Bronchial epithelial cell (primary cell): ENCODE measurements at places on chromosomes 3 and 15.

DNA sequence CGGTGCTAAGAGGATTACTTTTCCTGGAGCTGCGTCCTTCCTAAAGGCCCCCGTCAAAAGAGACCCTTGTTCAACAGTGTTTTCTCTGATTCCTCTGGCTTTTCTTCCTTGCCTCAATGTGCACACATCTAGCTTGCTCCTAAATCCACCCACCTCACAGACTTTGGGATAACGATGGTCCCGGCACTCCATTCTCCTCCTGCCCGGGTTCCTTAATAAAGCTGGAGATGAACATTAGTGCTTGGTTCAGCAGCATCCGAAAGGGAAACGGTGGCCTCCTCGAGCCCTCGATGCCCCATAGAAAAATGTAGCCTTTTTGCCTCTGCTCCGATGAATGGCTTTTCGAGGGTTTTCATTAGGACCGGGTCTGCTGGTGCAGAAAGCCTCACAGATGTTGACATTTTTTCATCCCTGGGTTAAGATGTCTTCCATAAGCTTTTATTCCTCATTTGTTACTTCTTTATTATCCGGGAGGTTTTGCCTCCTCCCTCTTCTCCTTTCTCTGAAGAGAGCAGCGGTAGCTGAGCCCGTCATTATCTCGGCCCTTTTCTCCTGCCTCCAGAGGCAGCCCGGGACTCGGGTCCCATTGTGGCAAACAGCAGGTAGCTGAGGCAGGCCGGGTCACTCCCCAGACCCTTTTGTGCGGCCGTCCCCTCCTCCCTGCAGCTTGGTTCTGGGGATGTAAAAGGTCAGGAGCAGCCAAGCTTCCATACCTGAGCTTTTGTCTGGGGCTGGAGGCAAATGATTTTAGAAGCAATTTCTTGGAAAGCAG is 64.6 kb downstream of the CPN2 start:
- DNase-seq, result no peak

GRCh38 chr3:164486150-164486549 is 592.1 kb downstream of the SI start:
- DNase-seq, result no peak

GRCh38 chr3:179091113-179091512 is 19.5 kb upstream of the ZMAT3 start:
- DNase-seq, result no peak

GRCh38 chr3:128933213-128933921 is 53.9 kb downstream of the ACAD9 start:
- DNase-seq, result no peak

DNA sequence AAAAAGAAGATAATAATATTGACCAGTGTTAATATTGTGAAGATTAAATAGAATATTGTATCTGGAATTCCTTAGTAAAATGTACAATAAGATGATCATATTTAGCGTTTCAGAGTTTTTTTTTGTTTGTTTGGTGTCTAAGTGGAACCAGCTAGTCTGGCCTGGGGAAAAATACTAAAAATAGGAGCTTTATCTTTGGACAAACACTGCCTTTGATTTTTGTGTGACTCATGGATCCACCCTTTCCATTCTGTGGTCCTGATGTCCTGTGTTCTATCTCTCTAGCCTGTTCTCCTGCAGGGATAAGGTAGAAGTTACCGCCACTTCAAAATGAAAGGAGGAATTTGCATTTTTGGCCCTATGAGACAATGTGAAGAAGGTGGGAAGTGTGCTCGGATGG is 79.7 kb upstream of the CRBN start:
- DNase-seq, result peak; percentile 0

DNA sequence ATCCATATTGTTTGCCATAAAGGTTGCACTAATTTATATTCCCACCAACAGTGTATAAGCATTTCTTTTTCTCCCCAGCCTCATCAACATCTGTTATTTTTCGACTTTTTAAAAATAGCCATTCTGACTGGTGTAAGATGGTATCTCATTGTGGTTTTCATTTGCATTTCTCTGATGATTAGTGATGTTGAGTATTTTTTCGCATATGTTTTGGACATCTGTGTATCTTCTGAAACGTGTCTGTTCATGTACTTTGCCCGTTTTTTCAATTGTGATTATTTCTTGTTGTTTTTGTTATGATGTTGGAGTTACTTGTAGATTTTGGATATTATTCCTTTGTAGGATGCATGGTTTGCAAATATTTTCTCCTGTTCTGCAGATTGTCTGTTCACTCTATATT is 46.5 kb downstream of the TP63 start:
- DNase-seq, result no peak

- peak; percentile 55 for DNase-seq
These were observed 72.5 kb downstream of the OPA1 start for GRCh38 chr3:193665370-193665989.

- peak; percentile 59 for DNase-seq
These were observed 4.6 kb upstream of the EPB42 start for GRCh38 chr15:43225201-43225949.

DNA sequence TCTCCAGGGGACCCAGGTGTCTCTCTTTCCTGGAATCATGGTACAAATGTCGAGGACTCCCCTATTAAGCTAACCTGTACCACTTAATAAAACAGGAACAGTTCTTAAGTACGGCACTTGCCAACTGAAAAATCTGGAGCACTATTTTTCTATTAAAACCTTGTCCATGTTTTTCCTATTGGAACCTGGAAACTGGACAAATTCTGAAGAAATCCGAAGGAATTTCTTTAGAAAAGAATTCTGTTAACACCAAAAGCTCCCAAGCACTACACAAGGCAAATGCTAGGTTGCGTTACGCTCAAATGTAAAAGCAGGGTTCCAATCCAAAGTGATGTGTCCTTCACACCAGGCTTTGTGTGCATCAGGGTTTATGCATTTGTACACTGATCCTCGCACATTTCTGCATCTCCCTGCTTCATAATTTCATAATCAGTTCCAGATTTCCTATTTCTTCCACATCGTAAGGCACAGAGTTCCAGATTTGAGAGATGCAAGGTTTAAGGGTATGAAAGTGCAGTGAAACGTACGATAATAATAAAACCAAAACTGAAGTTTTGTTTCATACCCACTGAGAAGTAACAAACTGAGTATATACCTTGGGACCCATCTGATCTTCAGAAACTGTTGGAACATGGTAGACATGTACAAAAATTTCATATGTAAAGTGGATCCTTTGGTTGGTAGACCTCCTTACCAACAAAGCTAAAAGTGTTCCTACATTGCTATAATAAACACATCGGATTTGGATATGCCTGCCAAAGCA is 132.1 kb upstream of the WNT5A start:
- no peak for DNase-seq

GRCh38 chr3:101262393-101263240 is 57.8 kb downstream of the IMPG2 start:
- DNase-seq, result no peak

DNA sequence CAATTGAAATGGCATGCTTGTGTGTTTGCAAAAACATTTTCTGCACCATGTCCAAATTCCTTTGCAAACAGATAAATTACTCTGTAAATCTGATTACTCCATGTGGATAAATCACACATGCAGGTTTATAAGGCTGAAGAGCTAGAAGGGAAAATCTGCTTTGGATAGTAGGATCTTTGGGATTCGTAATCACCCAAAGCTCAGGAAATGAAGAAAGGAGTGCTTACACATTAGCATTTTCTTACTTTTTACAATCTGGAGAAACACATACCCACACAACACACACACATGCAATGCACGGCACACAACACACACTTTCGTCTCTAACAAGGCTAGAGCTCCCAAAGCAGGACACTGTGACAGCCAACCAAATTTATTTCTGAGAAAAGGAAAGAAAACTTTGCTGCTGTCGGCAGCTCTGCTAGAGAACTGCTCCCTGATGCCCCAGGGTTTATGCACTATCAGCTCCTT is 2.1 kb downstream of the LSAMP start:
- no peak for DNase-seq

GRCh38 chr3:31274326-31275024 is 258.2 kb upstream of the STT3B start:
- no peak for DNase-seq

- DNase-seq, result peak; percentile 45
These were observed 500.1 kb downstream of the MFSD1 start for GRCh38 chr3:159301961-159302360.

- DNase-seq, result no peak
These were observed 195.6 kb downstream of the UBE3A start for GRCh38 chr15:25242957-25243799.

- peak; percentile 92 for DNase-seq
These were observed 1087.1 kb upstream of the ALCAM start for GRCh38 chr3:104279617-104280016.

DNA sequence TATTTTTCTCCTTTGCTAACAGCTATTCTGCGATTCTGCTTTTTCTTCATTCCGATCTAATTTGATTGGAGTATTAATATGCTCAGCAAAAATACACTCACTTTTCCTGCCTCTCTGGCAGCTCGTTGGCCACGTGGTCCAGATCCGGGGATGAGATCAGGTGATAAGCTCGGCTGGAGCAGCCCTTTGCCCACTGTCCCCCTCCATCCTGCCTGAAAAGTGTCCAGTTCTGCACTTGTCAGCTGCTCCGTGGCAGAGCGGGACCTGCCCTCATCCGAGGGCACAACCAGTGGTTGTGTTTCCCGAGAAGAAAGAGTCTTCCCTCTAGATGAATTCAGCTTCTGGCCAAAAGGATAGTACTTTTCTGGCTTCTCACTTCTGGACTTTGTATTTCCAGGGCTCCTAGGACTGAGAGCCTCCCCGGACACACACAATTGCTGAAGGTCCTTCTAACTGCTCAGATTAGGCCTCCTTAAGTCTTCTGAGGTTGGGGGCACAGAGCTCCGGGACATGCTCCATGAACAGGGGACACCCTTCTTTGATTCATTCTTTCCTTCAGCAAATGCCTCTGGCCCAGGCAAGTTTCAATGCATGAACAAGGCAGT is 103.9 kb upstream of the ALDH1A3 start:
- DNase-seq, result no peak

- no peak for DNase-seq
These were observed 1.8 kb upstream of the P2RY1 start for GRCh38 chr3:152833089-152833488.

DNA sequence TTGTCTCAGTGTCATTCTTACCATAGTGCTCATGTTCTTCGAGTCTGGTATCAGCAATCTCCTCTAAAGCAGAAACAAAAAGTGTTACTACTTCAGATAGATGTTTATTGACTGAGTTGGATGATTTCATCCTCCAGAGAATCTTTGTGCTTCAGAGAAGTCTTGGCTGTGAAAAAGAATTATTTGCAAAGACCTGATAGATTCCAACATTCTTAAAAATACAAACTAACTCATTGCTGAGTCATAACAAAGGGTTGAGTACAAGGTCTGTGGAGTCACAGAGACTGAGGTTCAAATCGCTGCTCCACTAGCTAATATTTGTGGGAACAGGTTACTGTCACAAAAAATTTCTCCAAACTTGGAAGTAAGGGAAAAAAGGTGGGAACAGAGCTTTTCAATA is 9.0 kb upstream of the STRIT1 start:
- DNase-seq, result peak; percentile 42

DNA sequence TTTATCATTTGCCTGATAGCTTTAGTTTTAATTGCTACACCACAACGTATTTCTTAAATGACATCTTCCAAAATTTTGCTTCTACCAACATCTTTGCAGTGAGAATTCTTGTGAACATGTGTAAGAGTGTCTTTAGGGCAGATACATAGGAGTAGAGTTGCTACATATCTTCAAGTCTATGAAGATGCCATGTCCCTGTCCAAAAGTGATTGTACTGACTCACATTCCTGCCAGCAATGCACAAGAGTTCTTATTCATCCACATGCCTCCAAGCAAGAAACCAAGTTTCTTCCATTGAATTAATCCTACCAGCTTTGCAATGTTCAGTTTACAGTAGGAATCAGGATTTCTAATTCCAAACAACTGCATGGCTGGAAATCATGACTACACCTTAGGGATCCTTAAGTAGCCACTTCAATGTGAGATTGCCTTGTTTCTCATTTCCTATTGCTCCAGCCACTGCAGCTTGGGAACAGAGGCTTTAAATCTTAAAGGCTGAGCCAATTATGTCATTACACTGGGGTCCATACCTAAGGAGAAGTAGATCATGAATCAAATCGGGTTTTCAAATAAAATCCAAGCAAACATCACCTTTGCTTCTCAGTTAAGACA is 44.5 kb downstream of the BCL2L10 start:
- peak; percentile 85 for DNase-seq

DNA sequence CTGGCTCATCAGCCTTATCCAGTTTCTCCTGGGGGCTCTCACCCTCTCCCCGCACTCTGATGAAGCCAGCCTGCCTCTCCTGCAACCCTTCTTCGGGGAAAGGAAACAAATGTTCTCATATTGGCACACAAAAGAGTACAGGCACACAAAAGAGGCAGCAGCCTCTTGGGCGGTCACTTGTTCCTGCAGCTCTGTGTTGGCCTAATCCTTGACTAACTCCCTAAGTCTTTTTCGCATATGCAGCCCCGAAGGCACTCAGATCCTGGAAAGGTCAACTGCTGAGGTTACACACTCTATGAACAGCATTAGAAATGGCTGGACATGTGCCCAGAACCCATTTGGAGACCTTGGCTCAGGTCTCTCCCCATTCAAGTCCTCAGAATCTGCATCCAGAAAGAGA is 7.4 kb upstream of the CAMP start:
- no peak for DNase-seq

- DNase-seq, result no peak
These were observed 517 bp downstream of the FBN1 start for GRCh38 chr15:48644827-48645557.

- peak; percentile 95 for DNase-seq
These were observed at the start of gene TRIM59 for GRCh38 chr3:160449636-160450598. TRIM59 (minus strand) TSS chr3:160449786; CDS start chr3:160439183, 10,603 bp downstream.

GRCh38 chr3:191123231-191123630 is 75.8 kb upstream of the OSTN start:
- DNase-seq, result no peak

- DNase-seq, result no peak
These were observed 15.1 kb downstream of the BOC start for GRCh38 chr3:113226491-113226890.

- no peak for DNase-seq
These were observed 1016.6 kb downstream of the PLOD2 start for GRCh38 chr3:145144361-145144760.

DNA sequence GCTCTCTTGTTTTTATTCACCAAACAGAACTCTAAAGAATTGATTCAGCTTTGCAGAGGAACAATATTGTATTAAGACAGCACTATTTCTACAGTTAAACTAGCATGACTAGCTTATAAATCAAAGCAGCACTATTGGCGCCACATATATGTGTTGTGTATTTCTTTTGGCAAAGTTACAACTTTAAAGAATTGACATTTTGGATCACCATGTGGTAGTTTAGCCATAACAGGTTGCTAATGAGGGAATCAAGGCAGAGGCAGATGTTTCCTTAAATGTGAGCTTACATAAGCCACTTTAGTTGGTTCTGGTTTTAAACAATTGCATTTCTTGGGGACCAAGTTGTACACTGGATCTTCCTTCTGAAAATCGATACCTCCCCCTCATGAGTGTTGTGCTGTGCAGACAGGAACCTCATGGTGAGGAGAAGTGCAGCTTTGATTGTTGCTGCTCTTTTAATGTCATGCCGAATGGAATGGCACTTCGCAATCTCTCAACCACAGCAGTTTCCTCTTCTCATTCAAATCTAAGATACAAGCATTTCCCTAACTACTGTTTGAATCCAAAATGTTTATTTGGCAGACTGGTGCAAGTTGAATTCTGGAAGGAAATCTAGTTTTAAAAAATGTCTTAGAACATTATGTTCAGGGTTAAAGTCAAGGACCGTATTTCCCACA is 151.2 kb downstream of the MYRIP start:
- no peak for DNase-seq
